ENCODE measurements at places on chromosomes 13 and 19. TPM values are rescaled to one million over a fixed set of nuclear protein-coding genes. Genes with fewer than 3 reads are reported as not detected.

- DNase-seq = no peak
Measured at GRCh38 chr13:23817830-23818229, 71.4 kb downstream of the MIPEP start.

DNA sequence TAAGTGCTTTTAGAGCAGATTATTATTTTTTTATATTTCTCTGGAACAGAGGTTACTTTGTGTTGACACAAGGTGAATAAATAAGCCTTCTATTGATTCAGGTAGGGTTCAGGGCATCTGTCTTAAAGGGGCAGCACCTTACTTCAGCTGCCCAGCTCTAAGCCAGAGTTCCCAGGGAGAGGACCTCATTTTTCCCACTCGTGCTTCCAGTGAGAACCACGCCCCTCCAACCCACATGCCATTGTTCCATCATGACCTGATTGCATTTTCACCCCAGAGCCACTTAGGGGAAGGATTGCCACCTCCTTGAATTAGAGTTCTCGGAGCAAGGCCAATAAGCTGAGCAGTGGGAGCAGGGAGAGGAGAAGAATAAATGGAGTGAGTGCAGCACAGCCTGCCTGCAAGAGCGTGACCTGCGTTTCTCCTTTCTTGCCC lies 104.3 kb upstream of the FRY start:
- no peak for DNase-seq

- DNase-seq = peak; percentile 96
Measured at GRCh38 chr13:45206340-45206739, 5.5 kb upstream of the KCTD4 start.

DNA sequence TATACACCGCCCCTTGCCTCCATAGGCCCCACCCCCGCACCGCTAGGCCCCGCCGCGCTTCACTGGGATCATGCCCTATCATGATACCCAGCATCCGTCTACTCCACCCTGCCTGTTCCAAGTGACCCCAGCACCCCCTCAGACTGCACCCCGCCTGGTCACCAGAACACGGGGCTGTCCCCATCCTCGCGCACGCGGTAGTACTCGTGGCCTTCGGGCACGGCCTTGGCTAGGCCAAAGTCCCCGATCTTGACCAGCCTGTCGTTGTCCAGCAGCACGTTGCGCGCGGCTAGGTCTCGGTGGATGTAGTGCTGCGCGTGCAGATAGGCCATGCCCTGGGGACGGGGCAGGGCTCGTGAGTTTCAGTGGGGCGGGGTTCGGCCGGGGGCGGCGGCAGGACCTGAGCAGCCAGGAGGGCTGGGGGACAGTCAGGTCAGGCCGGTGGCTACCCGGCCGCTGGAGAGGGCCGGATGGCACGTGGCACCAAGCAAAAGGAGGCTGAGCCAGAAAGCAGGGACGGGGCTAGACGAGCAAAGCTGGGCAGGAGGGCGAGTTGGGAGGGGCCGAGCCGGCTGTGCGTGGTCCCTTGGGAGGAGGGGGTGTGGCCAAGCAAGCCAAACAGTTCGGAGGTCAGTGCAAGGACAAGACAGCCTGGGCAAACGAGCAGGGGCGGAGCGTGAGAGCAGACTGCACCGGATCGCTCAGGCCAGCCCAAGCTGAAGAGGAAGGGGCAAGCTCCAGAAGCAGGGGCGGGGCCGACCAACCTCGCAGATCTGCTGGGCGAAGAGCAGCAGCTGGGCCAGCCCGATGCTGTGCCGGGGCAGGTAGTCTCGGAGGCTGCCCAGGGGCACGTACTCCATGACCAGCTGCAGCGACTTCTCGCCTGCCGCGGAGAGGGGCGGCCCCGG lies 13.6 kb upstream of the ICAM3 start:
- DNase-seq = no peak

- peak; percentile 68 for DNase-seq
Measured at GRCh38 chr13:45316338-45316737, 24.6 kb downstream of the TPT1 start.

DNA sequence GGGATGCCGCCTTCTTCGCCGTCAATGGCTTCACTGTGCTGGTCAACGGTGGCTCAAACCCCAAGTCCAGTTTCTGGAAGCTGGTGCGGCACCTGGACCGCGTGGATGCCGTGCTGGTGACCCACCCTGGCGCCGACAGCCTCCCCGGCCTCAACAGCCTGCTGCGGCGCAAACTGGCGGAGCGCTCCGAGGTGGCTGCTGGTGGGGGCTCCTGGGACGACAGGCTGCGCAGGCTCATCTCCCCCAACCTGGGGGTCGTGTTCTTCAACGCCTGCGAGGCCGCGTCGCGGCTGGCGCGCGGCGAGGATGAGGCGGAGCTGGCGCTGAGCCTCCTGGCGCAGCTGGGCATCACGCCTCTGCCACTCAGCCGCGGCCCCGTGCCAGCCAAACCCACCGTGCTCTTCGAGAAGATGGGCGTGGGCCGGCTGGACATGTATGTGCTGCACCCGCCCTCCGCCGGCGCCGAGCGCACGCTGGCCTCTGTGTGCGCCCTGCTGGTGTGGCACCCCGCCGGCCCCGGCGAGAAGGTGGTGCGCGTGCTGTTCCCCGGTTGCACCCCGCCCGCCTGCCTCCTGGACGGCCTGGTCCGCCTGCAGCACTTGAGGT lies 7.0 kb downstream of the MAP1S start:
- no peak for DNase-seq

- no peak for DNase-seq
Measured at GRCh38 chr13:28356561-28357021, 138.3 kb downstream of the FLT1 start.

DNA sequence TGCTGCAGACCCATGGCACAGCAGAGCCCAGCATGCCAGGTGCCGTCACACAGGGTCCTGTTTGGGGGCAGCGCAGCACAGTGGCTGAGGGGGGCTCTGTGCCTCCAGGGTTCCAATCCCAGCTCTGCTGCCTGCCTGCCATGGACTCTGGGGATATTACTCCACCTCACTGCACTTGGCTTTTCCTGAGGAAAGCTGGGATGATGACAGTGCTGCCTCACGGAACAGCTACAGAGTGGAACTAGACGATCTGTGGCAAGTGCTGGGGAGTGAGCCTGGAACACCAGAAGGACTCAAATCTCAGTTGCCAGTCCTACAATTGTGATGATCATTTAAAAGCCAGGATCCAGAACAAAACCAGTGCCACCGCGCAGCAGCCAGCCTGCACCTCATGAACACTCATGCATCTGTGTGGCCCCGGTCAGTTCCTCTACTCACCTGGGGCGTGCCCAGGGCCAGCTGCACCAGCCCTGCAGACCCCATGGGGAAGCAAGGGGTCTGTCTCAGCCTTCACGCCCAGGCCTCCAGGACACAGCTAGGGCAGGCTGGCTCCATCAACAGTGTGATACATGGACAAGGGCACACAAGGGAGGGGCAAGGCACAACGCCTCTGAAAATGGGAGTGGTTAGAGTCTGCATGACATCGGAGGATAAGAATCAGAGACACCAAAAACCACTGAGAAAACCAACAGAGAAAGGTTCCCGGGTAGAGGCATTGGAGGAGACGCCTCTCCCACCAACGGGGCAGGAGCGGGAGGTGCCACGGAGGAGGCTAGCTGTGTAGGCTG lies 55.2 kb downstream of the ATP7B start:
- DNase-seq = no peak

- DNase-seq = peak; percentile 76
Measured at GRCh38 chr13:76383676-76384461, 502.3 kb downstream of the KCTD12 start.

- peak; percentile 57 for DNase-seq
Measured at GRCh38 chr13:75881109-75881775, 245.1 kb downstream of the LMO7 start.

GRCh38 chr19:49605605-49606004 lies 14.6 kb downstream of the PRR12 start:
- DNase-seq = no peak

GRCh38 chr19:33266974-33267484 lies 35.3 kb downstream of the CEBPA start:
- no peak for DNase-seq

DNA sequence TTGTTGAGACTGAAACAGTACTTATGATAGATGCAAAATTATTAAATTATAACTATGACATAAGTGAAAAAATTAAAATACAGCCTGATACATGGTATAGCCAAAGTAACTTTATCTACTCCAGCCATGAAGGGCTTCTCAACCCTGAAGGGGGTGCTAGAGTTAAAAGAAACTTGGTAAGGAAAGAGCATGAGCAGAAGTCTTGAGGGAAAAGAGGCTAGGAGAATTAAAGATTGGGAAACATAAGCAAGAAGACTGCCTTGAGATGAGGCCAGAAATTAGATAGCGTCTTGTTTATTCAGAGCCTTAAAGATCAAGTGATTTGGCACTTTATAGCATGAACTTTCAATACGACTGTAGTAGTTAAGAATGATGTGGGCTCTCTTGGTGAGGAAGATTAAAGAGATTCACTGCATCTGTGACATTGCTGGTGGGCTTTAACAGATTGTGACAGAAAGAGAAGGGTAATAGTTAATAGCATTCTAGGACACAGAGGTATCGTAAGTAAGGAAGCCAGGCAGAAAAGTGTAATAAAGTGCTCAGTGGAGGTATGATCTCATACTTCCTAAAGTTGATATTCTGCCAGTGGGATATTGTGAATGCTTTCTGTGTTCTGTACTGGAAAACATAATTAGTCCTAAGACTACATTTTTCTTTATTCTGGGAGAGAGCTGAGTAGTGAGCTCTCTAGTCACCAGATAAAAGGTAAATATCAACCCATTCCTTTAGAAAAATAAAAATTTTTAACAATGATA lies 385.4 kb upstream of the PRR20A start:
- DNase-seq = no peak

GRCh38 chr19:3210347-3211017 lies 14.0 kb upstream of the CELF5 start:
- peak; percentile 7 for DNase-seq

- no peak for DNase-seq
Measured at GRCh38 chr19:35211545-35212230, 16.9 kb downstream of the FAM187B start.

DNA sequence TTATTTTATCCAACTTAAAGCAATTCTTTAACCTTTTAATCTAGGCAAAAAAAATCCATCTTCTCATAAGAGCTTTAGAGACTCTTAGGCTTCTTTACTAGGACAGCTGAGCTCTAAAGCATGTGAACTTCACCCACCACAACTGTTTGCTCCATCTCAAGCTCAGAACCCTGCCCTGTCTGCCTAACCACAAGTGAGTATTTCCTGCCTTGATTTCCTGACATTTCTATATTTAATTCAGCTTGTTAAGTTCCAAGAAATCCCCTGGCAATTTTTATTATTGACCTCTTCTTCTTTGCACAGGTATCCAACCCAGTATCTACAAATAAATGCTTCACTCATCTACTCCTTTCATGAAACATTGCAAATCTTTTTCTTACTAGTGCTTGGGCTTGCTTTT lies 21.1 kb upstream of the CEACAM21 start:
- DNase-seq = no peak

GRCh38 chr13:22219709-22220108 lies 548.8 kb downstream of the FGF9 start:
- DNase-seq = no peak

- DNase-seq = no peak
Measured at GRCh38 chr13:74647991-74648390, 513.8 kb upstream of the KLF12 start.

- peak; percentile 11 for DNase-seq
Measured at GRCh38 chr19:42441049-42441445, 1.7 kb downstream of the CXCL17 start.

DNA sequence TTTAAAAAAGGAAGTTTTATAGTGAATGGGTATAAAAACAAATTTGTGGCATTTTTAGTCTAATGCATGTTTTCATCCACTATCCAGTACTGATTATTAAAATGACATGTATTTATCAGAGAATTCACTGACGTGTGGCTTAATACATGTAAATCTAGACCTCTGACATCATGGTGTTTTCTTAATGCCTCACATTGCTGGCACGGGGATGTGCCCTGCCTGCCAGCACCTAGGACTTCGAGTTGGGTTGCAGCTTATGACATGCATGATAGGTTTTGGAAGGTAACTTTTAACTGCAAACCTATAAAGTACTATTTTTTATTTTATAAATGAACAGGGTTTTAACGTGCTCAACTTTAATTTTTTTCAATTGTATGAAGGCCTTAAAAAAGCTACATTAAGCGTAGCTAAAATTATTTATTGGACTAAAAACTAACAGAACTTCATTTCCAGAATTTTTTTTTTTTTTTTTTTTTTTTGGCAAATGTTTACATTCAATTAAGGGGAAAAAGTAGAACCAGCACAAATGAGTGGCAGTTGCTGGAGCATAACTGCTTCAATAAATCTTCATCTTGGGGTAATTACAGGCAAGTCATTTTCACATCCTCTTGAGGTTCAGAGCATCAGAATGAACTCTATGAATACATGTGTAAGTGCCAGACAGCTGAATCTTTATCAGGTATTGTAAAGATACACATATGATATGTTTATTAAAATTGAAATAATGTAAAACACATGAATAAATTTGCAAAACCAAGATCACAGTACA lies 16.3 kb downstream of the METTL21C start:
- peak; percentile 55 for DNase-seq

GRCh38 chr13:109968876-109969577 lies 182.6 kb upstream of the IRS2 start:
- no peak for DNase-seq

GRCh38 chr19:1650650-1651567 lies 1.5 kb downstream of the TCF3 start:
- no peak for DNase-seq

DNA sequence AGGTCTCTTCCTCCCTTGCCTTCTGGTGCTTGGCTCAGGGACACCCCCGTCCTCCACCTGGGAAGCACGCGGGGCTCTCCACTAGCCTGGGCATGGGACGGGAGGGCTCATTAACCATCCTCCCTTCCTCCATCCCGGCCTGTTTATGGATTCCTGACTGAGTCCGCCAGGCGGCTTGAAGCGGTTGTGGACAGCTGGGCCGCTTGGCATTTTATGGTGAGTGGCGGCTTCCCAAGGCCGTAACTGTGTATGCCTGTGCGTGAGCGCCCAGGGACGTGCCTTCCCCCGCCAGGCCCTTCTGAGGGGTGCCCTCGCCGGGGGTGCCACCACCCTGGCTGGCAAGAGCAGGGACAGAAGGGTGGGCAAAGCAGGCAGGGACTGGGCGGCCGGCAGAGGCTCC lies 202.8 kb downstream of the URI1 start:
- DNase-seq = no peak

Gene KMT2B
- total RNA-seq = 4.2 TPM

Gene PEG3
- total RNA-seq = 1.0 TPM

Gene DCLK1
- 12.2 TPM for total RNA-seq

Gene URAD
- total RNA-seq = not detected

Gene ATXN8OS
- not detected for total RNA-seq

Gene FXYD5
- 7.2 TPM for total RNA-seq

Gene LHB
- 0.25 TPM for total RNA-seq

Gene GAS6
- total RNA-seq = 236 TPM

Gene VASP
- 224 TPM for total RNA-seq

Gene PGLYRP1
- not detected for total RNA-seq

Gene ZNF546
- total RNA-seq = 0.52 TPM

Gene KLF5
- 6.8 TPM for total RNA-seq

Measured in renal cortical epithelial cell (primary cell).